ENCODE measurements at places on chromosomes 13 and 19. TPM values are rescaled to one million over a fixed set of nuclear protein-coding genes. Genes with fewer than 3 reads are reported as not detected.

MAST1 gene
- polyA plus RNA-seq, result 0.18 TPM

SLC6A16 gene
- polyA plus RNA-seq, result 0.79 TPM

CYP2A6 gene
- polyA plus RNA-seq, result not detected

DCT gene
- 0.02 TPM for polyA plus RNA-seq

OVOL3 gene
- 0.16 TPM for polyA plus RNA-seq
